GM12892 (cell line): ENCODE measurements at places on chromosomes 4 and X.

DNA sequence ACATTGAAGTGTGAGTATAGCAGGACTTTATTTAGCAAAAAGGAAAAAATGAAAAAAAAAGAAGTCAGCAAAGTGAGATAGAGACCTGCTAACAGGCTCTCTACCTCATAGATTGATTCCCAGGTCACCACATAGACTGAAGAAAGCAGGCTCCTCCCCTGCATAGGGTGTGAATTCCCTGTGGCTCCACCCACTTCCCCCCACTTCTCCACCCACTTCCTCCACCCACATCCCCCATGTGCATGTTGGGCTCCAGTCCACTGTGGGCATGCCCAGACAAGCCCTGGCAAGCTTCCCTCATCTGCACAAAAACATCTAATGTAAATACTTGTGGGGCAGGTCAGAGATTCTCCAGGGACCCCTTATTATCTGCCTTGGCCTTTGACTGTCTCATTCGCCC is 97.8 kb downstream of the TMEM47 start:
- no peak for DNase-seq

GRCh38 chr4:88879991-88880390 is 177.0 kb downstream of the FAM13A start:
- DNase-seq, result no peak

- no peak for DNase-seq
Observed at GRCh38 chrX:54808109-54808604, 612 bp downstream of the MAGED2 start.

DNA sequence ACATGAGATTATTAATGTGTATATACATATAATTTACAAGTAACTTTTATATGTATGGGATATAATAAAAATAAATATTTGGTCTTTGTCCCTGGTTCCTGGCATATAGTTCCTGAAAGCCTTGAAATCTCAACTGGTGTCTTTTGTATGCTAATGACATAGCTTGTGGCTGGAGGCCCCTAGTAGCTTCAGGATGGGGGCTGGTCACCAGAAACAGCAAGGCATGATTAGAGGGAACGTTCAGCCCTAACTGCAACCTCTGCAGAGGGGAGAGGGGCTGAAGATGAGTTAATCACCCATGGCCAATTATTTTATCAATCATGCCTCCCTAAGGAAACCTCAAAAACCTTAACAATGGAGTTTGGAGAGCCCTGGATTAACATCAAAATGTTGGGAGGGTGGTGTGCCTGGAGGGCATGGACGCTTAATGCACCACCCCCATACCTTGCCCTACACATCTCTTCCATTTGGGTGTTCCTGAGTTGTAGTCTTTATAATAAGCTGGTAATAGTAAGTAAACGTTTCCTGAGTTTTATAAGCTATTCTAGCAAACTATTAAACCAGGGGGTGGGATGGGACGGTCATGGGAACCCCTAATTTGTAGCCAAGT is 21.3 kb downstream of the PIN4 start:
- no peak for DNase-seq

GRCh38 chrX:31832263-31832662 is 760.4 kb upstream of the FTHL17 start:
- no peak for DNase-seq

GRCh38 chrX:143027275-143027674 is 1.5 kb downstream of the SPANXN4 start:
- no peak for DNase-seq

DNA sequence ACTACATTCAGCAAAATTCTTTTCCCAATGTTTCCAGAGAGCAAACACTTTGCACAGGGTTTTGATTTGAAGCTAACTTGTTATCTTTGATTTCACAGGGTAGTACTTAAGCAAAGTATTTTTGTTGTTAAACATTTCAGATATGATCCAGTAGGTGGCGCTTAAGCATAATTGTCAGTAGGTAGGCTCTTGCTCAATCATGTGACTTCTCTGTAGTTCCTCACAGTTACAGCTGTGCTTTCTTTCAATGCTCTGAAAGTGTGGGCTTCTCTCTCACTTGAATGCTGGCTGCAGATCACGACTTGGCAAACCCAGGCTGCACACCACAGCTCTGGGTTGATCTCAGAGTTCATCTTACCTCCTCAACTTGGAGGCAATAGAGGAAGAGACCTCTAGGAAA is 1016.5 kb downstream of the SH3BGRL start:
- DNase-seq, result no peak

GRCh38 chr4:40552536-40552935 is 77.1 kb downstream of the RBM47 start:
- DNase-seq, result no peak

DNA sequence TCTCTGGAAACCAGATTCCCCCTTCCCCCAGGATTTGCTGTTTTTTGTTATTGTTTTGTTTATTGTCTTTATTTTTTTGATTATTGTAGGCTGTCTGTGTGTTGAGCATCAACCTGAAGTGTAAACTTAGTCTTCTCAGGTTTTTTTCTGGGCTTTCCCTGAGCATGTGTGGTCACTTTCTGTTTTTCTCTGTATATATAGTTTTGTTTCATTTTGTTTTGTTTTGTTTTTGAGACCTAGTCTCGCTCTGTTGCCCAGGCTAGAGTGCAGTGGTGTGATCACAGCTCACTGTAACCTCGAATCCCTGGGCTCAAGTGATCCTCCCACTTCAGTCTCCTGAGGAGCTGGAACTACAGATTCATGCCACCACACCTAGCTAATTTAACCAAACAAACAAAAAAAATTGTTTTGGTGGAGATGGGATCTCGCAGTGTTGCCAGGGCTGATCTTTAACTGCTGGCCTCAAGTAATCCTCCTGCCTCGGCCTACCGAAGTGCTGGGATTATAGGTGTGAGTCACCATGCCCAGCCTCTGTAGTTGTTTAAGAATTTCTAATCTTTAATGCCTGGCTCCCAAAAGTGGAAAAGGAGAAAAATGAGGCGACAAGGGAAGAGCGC is 9.1 kb downstream of the IL13RA1 start:
- DNase-seq, result no peak

- no peak for DNase-seq
Observed at GRCh38 chr4:37852376-37852775, 25.9 kb downstream of the PGM2 start.
